ENCODE measurements at places on chromosomes 11 and 22.
A peak's percentile ranks its signal among the peaks of the same experiment; 100 is the strongest.

GRCh38 chr11:32478277-32478731 is 43.0 kb upstream of the WT1 start:
- no peak for DNase-seq

GRCh38 chr22:25997886-25998775 is 171.1 kb upstream of the SEZ6L start:
- DNase-seq: no peak

GRCh38 chr11:110435780-110436717 is 6.3 kb downstream of the FDX1 start:
- DNase-seq: no peak

DNA sequence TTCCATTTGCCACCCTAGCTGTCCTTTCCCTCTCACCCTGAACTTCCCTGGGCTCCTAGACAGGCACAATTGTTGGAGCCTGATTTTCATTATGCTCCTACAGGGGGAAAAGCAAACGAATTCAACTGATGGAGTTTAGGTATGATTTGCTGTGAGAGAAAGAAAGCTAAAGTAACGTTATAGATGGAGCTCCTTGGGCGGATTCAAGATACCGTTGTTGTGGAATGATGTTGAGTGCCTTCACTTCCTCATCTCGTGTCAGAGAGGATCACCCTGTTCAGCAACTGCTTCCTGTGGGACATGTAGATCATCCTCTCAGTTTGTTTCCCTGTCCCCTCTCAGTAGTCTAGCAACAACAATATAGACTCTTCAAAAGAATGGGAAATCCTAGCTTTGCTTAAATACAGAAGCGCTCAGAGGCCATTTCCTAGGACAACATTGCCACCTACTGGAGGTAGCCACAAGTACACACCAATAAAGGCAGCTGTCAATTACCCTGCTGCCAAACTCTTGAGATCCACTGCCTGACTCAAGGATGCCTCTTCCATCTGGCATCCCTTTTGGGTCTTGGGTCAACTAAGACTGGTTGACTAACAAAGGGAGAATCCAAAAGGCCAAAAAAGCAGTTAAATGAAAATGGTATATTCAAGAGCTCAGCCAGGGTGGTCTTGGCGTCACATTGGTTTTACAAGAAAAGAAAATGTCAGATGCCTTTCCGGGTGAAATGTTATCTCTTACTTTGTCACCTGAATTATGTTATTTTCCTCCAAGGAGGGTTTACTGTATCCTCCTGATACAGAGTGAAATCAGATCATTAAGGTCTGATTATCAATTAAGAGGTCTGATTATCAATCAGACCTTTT is 13.5 kb upstream of the DTX4 start:
- no peak for DNase-seq

GRCh38 chr22:37300551-37301017 is 18.3 kb downstream of the CYTH4 start:
- no peak for DNase-seq

DNA sequence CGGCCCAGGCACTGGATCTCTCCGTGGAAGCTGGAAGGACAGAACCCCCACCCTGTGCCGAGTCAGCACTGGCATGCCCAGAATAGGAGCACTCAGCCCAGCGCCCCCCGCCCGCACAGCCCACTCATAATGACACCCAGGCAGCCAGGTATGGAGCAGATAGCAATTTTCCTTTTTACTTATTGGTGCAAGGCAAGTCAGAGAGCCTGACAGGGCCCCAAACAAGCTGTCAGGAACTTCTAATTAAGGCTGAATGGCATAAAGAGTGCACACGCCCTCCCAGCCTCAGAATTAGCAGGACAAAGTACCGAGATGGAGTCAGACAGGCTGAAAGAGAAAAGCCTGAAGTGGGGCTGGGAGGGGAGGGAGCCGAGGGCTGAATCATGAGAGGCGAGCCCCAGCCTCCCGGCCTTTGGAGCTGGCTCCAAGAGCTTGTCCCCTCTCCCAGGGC is 76.9 kb downstream of the DSCAML1 start:
- DNase-seq: no peak

GRCh38 chr22:17358415-17358814 is 10.8 kb upstream of the CECR2 start:
- DNase-seq: no peak

GRCh38 chr11:1480555-1481482 is 5.8 kb downstream of the MOB2 start:
- no peak for DNase-seq

DNA sequence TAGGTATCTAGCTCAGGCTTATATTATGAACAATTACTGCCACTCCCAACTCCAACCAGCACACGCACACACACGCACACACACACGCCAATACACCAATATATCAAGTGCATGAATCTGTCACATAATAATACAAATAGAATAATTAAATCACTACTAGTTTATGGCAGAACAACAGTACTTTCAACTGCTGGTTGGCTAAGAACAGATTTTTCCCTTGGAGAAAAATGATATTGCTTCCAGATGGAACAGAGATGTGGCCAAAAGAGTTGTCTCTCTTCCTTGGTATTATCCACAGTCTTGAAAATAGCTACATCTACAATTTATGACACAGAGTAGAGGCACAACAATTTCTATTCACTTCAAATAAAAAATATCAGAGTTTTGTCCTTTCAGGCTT is 538.3 kb upstream of the FAT3 start:
- DNase-seq: no peak

GRCh38 chr22:45271667-45272201 is 13.0 kb upstream of the UPK3A start:
- no peak for DNase-seq

GRCh38 chr11:39860931-39861330 is 1598.5 kb downstream of the LRRC4C start:
- no peak for DNase-seq

DNA sequence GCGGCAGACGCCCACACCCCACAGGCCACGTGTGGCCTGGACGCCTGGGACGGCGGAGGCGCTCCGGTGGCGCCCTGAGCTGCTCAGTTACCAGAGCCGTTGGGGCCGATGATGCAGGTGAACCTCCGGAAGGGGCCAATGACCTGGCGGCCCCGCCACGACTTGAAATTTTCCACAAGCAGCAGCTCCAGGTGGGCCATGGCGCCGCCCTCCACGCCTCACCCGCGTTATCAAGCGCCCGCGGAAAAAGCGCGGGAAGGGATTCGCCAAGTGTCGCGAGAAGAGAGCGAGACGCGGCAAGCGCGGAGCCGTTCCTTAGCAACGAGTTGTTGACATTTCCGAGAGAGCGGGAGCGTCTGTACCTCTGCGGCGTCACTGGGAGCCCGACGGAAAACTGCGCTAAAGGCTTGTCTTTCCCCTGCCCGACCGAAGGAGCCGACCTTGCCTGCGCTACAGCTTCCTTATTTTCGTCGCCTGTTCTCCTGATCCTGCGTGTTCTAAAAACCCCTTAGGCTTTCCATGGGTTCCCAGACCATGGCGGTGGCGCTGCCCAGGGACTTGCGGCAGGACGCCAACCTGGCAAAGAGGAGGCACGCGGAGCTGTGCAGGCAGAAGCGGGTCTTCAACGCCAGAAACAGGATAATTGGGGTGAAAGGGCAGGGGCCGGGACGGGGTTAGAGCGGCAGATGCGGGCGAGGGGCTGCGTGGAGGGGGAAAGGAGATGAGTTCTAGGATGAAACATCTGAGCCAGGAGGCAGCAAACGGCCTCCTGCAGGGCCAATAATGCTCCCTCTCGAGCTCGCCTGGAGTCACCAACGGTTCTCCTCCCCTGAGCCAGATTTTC is at the start of the genes RIBC2 and SMC1B:
Gene RIBC2 (plus strand): TSS at position 326 of the 844 bp plus-strand sequence. CDS start 194 bp downstream, at position 520.
Gene SMC1B (minus strand): TSS at position 232 of the 844 bp plus-strand sequence. CDS start 32 bp downstream, at position 200.
- peak; percentile 49 for DNase-seq

DNA sequence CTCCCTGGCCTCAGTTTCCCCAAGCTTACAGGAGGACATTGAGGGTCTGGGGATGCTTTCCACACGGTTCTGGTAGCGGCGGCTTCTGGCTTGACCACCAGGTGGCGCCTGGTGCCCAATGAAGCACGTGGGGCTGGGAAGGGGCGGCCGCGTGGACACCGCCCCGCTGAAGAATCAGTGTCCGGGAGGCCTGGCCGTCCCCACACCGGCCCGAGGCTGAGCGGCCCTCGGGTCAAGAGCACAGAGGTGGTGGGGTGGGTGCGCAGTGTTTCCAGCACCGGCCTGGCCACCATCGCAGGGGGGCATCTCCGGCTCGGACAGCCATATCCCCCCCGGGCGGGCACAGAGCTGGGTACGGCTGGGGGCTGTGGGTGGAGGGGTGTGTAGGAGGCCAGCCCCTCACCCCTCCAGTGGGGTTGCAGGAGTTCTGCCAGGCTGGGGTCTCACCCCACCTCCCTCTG is 27.8 kb upstream of the PPARA start:
- DNase-seq: peak; percentile 24

GRCh38 chr11:5366856-5367255 is 15.5 kb downstream of the OR51B6 start:
- no peak for DNase-seq

DNA sequence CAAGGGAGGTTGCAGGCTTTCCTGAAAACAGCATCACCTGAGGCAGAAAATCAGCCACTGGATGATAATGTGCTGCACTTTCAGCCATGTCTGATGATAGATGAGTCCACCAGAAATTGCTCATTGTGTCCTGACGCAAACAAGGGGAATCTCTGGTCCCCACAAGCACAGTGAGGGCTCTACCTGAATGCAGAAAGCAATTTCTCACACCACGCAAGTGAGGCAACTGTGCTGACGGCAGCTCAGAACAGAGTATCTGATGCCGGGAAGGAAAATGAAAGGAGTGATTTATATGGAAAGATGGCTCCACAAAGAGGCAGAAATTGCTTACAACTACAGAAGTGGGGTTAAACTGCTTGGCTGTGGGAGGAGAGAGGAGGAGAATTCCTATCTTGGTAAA is 867.1 kb downstream of the OPCML start:
- no peak for DNase-seq

GRCh38 chr22:29886596-29886995 is 3.6 kb downstream of the MTMR3 start:
- DNase-seq: no peak

DNA sequence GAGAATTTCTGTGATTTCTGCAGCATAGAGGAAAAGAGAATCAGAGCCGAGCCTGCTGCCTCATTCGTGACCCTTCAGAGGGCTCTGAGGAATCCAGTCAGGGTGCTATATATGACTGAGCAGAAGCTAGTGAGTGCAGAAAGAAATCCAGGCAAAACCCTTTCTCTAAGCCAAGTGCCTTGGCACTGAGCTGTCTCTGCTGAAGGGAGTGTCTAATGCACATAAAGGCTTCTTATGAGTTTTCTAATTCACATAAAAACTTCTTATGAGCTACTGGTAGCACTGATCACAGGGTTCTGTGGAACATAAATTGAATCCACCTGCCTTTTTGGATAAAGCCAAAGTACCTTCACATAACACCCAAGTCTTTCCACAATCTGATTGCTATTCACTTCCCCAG is 785.7 kb upstream of the CCDC90B start:
- DNase-seq: no peak

- no peak for DNase-seq
Measured at GRCh38 chr11:100922121-100922520, 207.5 kb downstream of the PGR start.

DNA sequence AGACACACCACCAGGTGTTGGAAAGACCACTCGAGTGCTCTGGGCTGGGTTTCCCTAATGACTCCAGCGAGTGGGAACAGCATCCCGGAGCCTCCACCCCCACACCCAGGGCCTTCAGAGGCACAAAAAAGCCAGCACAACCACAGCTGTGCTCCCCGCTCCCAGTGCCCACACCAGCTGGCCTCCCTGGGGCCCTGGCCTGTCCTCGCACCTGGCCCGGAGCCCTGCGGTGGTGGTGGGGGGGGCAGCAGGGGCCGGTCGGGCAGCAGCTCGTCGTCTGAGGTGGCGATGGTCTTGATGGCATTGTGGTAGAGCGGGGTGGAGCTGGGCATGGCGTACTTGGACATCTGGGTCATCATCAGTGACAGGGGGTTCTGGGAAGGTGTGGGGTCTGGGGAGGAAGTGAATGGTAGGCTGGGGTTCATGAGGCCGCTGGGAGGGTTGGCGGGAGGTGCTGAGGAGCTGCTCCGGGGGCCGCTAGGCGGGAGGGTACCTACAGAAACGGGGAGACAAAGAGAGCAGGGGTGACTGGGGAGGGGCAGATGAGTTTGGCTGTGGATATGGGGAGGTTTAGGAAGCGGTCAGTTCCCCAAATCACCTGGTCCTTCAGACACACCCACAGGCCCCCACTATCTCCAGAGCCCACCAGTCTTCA is 16.1 kb downstream of the CXCR5 start:
- DNase-seq: no peak

- DNase-seq: no peak
Measured at GRCh38 chr11:11349870-11350337, 3.1 kb downstream of the CSNK2A3 start.

- no peak for DNase-seq
Measured at GRCh38 chr22:47290706-47291430, 528.4 kb downstream of the TBC1D22A start.

DNA sequence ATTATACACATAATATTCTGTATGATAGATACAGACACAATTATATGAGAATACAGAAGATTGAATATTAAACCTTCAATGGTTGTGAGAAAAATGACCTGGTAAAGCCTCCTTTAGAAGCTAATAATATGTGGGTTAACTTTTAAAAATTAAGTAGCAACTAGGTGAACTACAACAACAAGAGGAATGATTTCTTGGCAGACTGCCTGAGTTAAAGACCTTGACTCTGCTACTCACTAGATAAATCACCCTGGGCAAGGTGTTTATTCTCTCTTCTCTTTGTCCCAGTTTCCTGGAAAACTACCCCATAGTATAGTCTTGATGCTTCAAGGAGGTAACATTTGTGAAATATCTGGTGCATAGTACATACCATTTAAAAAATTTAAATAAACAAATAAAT is 519.6 kb upstream of the TENM4 start:
- DNase-seq: no peak

DNA sequence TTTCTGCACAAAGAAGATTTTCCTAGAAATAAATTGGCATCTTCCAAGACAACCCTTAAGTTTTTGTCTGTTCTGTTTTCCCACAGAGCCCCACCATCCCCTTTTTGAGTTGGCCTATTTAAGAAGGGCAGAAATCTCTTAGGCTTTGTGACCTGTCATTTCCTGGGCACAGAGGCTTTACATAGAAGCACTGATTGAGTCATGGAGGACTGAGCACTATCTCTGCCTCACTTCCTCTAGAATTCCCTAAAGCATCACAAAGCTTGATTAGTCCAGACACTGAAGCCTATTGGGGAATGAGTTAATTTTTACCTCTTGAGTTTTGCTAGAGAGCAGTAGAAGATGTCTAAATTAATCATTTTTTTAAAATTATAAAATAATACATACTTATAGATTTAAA is 25.4 kb downstream of the TRIM44 start:
- DNase-seq: no peak

GRCh38 chr22:37488337-37489135 is 2.4 kb upstream of the MFNG start:
- no peak for DNase-seq

- no peak for DNase-seq
Measured at GRCh38 chr11:1305501-1306056, 3.9 kb downstream of the TOLLIP start.

- DNase-seq: no peak
Measured at GRCh38 chr11:110897035-110897434, 184.8 kb upstream of the ARHGAP20 start.

- no peak for DNase-seq
Measured at GRCh38 chr11:44535191-44535980, 30.1 kb upstream of the CD82 start.

All from stimulated activated CD8-positive, alpha-beta memory T cell treated with anti-CD3 and anti-CD28 coated beads, Interleukin-7, amount 100 ng/mL, for 1 hour (primary cell).